AG10803 (cell line): ENCODE measurements at places on chromosomes 5 and 9.

- no peak for DNase-seq
Observed at GRCh38 chr9:110129425-110129824, 78.5 kb downstream of the C9orf152 start.

GRCh38 chr5:124707520-124707919, 38.9 kb downstream of the ZNF608 start:
- DNase-seq, result no peak

DNA sequence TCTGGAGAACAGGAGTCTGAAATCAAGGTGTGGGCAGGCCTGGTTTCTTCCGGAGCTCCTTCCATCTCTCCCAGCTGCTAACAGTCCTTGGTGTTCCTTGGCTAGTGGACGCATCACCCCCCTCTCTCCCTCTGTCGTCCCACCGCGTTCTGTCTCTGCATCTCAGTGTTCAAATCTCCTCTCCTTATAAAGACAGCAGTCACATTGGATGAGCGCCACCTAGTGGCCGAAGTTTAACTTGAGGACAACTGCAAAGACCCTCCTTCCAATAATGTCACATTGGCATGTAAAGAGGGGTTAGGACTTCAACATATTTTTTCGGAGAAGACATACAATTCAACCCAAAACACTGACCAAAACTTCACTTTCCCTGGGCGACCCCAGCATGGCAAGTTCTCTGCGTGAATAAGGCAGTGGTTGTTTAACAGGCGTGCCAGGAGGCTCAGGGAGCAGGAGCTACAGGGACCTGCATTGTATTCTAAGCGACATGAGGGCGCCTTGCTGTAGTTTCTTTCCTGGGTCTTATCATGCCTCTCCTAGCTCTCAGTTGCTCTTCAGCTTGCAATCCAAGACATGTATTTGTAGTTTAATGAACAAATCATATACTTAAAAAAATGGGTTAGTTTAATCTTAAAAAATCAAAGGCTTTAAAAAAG, 27.9 kb upstream of the BASP1 start:
- DNase-seq, result peak; percentile 76

DNA sequence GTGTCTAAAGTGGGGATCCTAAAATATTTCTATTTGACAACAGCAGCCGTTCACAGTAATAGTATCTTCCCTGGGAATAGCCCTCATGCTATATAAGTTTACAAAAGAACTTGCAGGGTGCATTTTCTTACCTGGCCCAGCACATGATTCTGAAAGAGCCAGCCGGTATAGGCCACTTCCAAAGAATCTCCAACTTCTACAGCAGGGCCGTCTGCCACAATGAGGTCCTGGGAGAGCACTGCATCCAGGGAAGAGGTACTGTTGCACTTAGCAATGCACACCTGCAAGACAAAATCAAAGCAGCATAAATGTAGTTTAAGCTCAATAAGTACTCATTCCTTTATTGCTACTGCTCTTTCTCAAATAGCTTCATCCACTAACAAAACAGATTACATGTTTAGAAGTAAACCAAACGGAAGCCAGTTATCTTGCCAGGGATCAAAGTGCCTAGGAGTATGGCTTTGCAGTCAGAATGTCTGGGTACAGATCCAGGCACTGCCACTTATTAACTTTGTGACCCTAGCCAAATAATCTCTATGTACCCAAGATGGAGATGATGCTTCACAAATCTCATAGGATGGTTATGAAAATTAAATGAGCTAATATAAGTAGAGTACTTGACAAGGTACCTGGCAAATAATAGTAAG, 21.3 kb downstream of the FKBP15 start:
- no peak for DNase-seq

DNA sequence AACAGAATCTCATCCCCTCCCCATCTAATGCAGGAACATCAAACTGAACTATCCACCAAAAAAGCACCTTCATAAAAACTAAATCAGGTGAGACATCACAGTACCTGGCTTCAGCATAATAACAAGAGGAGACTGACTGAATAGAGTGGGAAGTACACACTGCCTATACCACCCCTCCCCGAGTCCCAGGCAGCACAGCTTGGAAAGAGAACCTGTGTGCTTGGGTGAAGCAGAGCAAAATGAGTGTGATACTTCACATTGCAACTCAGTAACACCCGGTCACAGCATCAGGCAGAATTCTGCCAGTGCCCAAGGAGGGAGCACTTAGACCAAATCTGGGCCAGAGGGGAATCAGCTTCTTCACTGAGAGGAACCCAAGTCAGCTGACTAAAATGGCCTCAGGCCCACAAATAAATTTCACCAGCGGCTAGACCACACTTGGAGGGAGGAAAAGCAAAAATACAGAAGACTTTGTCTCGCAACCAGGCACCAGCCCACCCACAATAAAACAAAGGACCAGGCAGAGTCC, 69.3 kb upstream of the OR2K2 start:
- DNase-seq, result no peak

DNA sequence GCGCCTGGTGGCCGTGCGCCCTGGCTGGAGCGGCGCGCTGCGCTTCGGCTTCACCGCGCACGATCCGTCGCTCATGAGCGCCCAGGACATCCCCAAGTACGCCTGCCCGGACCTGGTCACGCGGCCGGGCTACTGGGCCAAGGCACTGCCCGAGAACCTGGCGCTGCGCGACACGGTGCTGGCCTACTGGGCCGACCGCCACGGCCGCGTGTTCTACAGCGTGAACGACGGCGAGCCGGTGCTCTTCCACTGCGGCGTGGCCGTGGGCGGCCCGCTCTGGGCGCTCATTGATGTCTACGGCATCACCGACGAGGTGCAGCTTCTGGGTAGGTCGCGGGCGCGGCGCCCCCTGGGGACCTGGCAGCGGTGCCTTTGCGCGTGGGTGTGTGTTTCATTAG, 28.9 kb downstream of the NEURL1B start:
- no peak for DNase-seq

DNA sequence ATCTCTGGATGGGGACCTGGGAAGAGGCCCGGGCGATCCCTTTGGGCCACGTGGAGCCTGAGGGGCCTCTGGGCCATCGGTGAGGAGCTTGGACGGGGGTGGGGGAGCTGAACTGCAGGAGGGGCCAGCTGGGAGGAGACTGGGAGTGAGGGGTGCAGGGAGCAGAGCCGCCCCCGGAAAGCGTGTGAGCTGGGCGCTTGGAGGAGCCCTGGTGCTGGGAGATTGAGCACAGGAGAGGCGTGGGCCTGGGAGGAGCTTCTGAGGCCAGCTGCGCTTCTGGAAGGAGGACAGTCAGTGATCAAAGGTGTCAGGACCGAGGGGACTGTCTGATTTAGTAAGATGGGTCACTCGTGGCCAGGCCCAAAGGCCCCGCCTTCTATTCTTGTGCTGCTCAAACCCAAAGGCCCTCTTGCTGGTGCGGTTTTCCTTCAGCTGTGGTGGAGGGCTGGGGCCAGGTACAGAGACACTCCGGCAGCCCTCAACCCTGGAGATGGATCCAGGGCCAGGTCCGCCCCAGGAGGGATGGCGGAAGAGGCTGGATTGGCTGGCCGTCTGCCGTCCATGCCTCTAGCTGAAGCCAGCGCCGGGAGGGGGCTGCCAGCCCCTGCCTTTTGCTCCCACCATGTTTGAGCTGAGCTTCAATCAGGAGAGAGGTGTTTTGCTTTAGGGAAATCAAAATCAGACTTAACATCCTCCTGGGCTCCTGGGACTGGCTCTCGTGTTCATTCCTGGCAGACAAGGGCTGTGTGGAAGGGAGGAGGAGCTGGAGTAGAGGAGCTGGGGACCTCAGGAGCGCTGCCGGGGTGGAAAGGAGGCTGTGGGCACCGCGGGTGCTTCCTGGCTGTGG, 21.6 kb downstream of the NCS1 start:
- no peak for DNase-seq

DNA sequence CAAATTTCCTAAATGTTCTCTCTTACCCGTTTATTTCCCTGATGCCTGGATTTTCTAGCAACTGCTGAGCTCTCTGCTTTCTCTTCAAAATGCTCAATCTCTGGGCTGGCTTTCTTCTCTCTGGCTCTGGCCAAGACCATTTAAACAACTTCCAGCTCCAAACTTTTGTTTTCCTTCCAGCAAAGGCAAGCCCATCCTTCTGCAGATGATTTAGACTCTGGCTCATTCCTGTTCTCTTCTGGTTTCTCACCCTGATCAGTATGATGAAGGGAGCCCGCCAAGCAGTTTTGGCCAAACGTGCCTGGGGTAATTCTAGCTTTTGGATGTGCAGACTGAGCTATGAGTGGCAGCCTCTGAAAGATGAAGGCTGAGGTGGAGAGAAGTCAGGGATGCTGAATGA, 78.1 kb downstream of the HSPA4 start:
- no peak for DNase-seq

DNA sequence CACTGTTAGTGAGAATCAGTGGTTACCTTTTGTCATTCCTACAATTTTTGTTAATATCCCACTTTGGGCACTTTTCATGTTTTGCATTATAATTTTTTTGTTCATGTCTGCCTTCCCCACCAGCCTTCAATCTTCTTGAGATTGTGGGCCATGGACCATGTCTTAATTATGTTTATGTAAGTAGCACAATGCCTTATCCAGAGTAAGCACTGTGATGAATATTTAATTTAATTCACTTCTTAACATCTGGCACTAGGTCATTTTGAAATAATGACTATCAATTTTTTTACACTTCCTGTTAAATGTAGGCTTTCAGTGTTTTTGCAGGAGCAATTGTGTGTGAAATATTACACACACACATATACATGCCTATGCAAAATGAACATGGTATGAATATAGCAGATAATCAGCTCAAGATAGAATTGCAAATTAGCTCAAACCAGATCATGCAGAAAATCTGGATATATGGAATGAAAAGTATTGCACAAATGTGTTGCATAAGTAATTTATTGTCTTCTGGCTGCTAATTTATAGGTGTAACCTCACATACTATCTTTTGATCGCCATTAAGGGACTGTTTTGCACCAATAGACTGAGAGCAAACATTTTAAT, 5.3 kb upstream of the SHOC1 start:
- DNase-seq, result no peak

DNA sequence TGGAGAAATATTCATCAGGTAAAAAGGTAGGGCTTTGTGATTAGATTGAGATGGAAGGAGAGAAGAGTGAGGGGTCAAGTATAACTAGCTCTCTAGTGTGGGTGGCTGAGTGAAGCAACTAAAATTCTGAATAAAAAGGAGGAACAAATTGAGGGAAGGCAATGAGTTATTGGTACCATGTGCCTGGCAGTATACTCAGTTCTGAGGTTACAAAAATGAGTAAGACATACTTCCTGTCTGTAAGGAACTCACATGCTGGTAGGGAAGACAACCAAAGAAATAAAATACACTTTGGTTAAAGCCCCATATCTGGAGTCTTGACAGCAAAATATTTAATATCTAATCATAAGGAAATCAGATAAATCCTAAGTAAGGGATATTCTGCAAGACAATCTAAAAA, 476.8 kb upstream of the C9orf72 start:
- DNase-seq, result peak; percentile 58
